ENCODE measurements at places on chromosomes 13 and 19. TPM values are rescaled to one million over a fixed set of nuclear protein-coding genes. Genes with fewer than 3 reads are reported as not detected.

DNA sequence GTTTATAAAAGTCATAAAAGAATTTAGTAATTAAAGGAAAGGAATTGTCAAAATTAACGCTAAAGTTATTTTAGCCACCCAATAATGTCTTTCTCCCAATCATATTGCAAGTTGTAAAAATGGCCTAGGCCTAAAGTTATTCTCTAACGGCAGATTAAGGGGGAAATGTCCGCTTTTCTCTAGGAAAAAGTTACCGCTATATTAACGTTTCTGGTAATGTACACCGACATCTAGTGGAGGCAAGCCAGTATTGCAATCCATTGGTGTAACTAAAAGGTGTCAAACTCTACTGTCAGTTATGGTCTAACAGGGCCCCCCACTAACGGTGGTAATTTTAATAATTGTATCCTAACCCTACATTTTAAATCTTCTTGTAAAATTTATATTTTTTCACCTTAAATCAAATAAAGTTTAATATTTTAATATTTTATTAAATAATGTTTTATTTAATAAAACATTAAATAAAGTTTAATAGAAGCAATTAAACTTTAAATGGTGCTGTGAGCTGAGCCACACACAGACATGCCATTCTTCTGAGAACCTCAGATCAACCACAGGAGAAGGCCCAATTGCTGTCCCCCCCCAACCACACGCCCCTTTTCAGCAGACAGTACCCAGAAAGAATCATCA lies 35.9 kb upstream of the ZSCAN5A start:
- DNase-seq: peak; percentile 53

- peak; percentile 97 for DNase-seq
These were observed 25.8 kb upstream of the NANOS3 start for GRCh38 chr19:13850910-13851733.

DNA sequence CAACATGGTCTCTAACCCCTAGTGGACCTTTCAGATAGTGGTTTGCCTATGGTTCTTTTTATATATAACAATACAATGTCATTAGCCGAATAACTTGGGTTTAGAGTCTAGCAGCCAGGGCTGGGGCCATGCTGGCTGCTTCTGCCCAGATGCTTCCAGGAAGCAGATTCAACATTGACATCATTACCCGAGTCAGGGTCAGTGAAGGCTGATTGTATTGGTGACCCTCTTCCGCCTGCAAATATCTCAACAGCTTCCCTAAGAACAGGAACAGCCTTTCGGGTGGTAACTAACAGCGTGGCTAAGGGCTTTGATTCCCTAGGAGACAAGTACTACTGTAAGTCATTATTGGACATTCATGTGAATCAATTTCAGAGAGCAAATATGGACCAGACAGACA lies 476.4 kb downstream of the UQCRFS1 start:
- DNase-seq: no peak

DNA sequence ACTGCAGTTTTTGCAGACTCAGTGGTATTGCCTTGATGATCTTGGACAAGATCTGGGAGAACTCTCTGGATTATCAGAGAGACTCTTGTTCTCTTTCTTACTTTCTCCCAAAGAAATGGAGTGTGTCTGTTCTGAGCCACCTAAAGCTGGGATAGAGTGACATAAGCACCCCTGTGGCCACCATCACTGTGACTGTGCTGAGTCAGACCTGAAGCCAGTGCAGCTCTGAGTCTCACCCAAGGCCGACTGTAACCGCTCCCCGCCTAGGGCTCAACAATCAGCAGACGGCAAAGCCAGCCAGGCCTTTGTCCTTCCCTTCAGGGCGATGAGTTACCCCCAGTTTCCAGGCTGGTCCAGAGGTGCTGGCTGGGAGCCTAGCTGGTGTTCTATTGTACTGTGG lies 795.6 kb downstream of the UQCRFS1 start:
- no peak for DNase-seq

DNA sequence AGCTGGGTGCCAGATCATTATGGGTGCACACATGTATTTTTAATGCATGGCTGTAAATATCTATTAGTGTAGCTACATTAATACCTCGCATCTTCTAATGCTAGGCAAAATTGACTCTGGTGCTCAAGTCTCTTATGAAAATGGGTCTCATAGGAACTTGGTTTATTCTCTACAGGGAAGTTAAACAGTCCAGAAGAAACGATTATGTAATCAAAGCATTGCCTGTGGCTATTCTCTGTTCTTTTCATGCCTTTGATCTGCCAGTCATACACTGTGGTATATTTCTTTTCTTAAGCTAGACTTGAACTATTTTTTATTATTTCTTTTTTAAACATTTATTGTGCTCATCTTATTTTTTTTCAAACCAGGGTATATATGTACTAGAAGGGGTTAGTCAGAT lies 1015.0 kb downstream of the SLITRK1 start:
- DNase-seq: no peak

DNA sequence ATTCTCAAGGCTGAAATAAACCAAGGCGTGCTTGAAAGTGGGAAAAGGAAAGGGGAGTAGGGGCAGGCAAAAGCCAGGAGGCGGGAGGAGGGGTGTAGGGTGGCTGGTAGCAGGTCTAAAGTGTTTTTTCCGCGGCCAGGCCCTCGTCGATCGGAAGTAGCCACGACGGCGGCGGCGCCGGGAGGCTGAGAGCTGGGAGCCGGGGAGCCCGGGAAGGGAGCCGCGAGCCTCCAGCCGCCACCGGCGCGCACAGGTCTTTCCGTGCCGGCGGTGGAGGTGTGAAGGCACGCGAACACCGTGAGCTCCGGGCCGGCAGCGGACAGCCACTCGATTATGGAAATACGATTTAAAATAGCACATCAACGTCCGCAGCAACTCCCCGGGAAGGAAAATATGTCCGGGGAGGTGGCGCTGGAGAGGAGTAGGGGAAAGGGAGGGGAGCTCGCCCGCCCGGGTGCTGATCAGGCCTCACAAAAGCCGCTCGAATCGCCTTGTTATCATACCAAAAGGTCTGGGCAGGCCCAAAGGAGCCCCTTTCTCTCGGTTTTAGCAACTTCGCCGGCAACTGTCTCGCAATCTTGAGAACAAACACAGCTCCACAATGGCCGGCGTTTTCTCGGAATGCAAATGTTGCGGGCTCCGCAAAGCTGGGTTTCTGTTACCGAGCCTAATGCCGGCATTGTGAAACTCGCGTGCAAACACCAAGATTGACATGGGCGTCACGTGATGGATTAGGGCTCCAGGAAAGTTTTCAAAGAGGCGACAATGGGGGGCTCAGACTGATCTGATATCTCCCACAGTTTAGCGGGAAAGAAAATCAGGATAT lies 2.9 kb upstream of the PCDH8 start:
- DNase-seq: peak; percentile 11

- peak; percentile 10 for DNase-seq
These were observed 658 bp downstream of the CLPP start for GRCh38 chr19:6362027-6362350.

- DNase-seq: no peak
These were observed 47.9 kb upstream of the C13orf42 start for GRCh38 chr13:51158880-51159518.

- no peak for DNase-seq
These were observed 4.1 kb downstream of the ACP4 start for GRCh38 chr19:50794074-50794875.

DNA sequence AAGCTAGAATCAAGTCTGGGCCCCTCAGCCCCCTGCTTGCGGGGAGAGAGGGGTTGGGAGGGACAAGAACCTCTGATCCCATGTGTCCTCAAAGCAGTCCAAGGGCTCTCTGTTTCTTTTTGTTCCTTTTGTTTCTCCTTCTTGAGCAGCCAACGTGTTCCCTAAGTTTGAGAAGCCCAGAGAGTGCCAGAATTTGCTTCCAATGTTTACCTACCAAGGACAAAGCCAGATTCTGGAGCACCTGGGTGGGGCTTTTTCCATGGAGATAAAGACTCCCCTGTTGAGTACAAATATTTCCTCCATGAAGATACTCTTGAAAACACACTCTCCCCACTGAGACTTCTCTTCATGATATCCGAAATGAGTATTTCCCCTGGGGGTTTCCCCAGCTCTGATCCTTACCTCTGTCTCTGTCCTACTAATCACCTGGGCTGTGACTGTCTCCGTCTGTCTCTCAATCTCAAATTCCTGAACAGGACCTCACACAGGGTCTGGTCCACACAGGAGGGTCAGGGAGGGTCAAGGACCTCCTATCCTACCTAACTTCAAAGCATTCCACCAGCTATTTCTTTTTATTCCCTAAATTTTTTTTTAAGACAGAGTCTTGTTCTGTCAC lies 27.4 kb downstream of the CD177 start:
- DNase-seq: no peak

DNA sequence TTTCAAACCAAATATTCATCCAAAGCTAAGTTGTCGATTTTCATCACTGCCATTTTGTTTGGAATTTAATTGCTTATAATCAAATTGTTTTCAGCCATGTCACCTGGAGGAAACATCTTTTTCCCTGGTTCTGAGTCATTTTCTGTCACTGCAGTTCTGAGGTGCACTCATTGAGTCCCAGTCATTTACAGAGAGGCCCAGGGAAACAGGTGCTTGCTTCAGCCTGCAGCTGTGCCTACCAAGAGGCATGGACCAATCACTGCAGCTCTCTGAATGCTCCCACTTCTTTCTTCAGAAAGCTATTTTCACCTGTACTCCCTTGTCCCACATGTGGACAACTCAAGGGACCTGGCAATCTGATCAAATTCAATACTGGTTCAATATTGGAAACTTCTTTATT lies 308.1 kb downstream of the COG6 start:
- DNase-seq: no peak

KLK12 gene
- not detected for total RNA-seq

CEACAM20 gene
- not detected for total RNA-seq

PROSER3 gene
- total RNA-seq: 7.2 TPM

NCAN gene
- under 0.01 TPM for total RNA-seq

SHANK1 gene
- total RNA-seq: 3.6 TPM
